ENCODE measurements at places on chromosomes 2 and 18.

GRCh38 chr2:160650196-160651118 is 156.8 kb upstream of the RBMS1 start:
- DNase-seq = no peak

DNA sequence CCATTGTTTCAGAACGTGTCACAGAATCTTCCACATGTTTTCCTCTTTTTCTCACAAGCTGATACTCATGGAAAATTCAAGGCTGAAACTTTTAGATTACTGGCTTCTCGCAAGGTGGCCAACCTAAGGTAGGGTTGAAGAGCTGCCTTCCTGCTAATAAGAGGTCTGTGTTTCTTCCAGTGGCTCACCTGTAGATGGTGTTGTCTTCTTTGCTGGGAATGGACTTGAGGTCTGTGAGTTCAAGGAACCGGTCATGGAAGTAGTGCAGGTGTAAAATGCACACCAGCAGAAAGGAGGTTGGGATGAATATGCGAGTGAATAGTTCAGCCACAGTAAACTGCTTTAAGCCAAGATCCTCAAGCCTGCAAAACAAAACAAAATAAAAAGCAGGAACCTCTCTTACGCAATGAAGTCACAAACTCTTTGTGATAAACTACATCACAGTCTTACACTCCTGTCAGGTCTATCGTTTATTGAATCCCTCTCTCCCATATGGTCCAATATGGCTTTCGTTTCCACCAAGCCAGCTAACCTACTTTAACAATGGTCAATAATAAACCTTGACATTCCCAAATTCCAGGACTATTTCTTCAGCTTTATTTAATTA is 258.9 kb downstream of the NAPG start:
- DNase-seq = no peak

- no peak for DNase-seq
These were observed 9.7 kb upstream of the TPO start for GRCh38 chr2:1403565-1403964.

DNA sequence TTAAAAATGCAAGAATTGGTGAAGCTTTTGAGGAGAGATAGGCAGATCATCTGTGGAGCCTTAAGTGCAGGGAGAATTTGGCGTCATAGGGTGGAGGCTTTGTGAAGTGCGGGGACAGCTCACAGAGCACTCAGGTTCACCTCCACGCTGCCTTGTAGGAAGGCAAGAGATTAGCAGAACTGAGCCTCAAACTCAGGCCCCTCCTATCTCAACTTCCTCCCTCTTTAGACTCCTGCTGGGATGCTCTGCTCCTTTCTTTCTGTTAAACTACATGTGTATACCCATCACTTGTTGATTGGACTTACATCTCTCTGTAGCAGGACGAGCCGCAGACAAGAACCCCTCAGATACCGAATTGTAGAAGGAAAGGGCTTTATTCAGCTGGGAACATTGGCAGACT is 422.2 kb downstream of the SETBP1 start:
- DNase-seq = no peak

GRCh38 chr2:134146161-134146560 is 107.7 kb upstream of the MGAT5 start:
- DNase-seq = no peak

GRCh38 chr2:108548208-108549003 is 14.1 kb downstream of the LIMS1 start:
- no peak for DNase-seq

DNA sequence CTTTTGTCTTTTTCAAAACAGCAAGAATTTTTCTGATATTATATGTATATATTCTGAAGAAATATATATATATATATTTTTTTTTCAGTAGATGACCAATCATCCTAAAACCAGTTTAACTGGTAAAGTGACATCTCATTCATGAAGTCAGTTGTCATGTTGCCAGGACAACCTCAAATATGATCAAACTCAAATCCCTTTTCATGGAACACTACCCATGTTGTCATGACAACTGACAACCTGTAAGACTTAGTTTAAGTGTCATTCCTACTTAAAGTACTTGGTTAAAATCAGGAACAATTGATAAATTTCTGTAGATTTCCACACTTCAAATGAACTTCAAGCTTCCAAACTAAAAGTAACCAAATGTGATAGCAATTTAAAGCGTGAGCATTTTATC is 101.8 kb upstream of the ERBB4 start:
- no peak for DNase-seq

GRCh38 chr2:150609831-150610582 is 122.5 kb upstream of the RND3 start:
- DNase-seq = no peak

GRCh38 chr2:26460613-26461031 is 17.3 kb downstream of the OTOF start:
- DNase-seq = no peak

GRCh38 chr18:75230163-75231052 is 19.8 kb downstream of the TSHZ1 start:
- no peak for DNase-seq

DNA sequence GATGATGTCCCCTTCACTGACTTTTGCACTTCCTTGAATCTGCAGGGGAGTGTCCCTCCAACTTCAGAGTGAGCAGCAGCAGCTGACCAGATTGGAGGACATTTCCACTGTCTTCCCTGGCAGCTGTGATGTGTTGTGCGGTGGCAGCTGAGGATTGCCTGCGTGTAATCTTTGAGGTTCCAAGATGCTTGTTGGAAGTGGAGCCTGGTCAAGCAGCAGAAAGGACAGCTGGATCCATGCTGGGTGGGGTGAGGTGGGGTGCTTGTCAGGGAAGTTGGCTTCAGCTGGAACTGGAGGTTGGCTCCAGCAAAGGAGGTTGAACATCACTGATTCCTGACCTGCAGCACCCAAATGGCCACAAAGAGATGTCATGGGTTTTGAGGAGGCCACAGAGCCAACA is 64.8 kb downstream of the ST3GAL5 start:
- no peak for DNase-seq

- DNase-seq = no peak
These were observed 255.4 kb upstream of the CDH2 start for GRCh38 chr18:28432339-28432738.

- no peak for DNase-seq
These were observed 29.6 kb upstream of the LPIN1 start for GRCh38 chr2:11716689-11717321.

GRCh38 chr2:99607861-99608491 is 118.2 kb upstream of the REV1 start:
- no peak for DNase-seq

DNA sequence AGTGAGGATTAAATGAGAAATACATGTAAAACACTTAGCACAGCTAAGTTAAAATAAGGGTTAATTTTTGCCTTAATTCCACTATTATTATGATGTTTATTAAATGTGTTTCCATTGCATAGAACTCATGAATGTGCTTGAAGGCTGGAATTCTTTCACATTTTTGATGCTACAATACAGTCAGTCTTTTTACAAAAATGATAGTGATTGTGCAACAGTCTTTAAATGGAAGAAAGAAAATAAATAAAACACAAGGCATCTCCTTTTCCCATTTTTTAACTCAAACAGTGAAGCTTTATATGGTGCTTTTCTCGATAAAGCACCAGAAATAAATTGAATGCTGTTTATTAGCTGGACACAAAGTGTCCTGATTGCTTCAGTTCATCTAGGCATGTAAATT is 123.9 kb downstream of the MAP2 start:
- no peak for DNase-seq

DNA sequence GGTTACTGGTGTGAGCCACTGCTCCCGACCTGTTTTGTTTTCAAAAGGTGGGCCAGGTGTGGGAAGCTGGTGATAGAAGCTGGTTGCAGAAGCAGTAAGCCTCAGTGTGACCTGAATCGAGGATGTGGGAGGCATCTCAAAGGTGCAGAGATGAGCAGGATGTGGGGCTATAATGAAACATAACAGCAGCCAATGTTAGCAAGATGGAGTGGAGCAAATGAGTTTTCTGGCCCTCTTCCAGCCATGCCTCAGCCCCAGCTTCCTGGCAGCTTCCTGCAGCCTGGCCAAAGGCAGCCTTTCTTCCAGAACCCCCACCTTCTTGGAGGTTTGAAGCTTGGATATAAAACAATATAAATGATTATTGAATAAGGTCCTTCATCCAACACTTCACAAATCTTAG is 184.8 kb downstream of the NCK2 start:
- DNase-seq = no peak

DNA sequence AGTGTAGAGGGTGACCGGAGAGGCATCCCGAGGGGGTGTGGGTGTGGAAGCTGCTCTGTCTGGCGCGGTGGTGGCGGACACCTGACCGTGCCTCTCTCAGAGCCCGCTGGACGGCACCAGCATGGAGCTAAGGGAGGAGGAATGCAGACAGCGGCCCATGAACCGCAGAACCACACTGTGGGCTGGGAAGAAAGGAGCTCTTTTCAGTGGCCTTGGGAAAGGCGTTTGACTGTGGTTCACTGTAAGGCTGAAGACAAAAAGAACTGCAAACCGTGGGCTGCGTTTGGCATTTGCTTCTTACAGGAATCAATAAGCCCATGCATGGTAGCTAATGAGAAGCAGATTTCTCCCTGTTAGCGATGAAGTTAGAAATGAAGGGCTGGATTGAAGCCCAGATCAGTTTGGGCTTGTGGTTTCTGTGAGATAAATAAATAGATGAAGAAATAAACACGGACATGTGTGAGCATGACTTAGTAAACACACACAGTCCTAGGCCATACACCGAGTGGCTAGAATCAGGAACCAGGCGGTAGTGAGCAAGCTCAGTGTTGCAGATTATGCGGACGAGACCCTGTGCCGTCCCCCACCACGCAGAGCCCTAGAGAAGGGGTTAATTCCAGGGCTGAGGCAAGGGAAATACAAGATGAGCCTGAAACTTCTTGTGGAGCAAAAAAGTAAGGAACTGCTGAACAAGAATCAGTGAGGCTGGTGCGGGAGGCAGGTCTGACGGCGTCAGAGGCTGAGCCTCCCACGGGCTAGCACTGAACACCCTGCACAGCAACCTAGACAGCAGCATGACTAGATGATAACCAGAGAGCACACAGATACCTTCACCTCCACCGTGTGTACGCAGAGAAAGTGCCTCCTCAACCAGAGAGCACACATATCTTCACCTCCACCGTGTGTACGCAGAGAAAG is 29.3 kb upstream of the NFATC1 start:
- no peak for DNase-seq

GRCh38 chr2:98705333-98705617 is 25.7 kb downstream of the MGAT4A start:
- no peak for DNase-seq

DNA sequence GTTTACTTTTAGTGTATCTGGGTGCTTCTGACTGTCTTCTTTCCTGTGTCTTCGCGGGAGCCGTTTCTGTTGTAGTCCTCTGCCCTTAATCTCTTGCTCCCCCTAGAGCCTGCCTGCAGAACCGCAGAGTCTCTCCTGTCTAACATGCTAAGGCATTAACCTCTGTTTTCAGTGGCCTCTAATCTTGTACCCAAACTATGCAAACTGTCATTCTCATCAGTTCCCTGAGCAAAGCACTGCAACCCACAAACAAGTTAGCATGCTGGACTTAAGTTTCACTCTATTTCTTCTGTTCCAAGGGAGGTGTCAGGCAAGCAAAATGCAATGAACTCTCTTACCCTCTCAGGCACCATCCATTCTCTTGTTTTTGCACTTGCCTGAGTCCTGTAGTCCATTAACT is 138.4 kb downstream of the OTX1 start:
- DNase-seq = no peak

- DNase-seq = no peak
These were observed 918 bp downstream of the EIF5B start for GRCh38 chr2:99338029-99338585.

GRCh38 chr18:59377613-59378337 is 18.7 kb upstream of the LMAN1 start:
- DNase-seq = no peak

DNA sequence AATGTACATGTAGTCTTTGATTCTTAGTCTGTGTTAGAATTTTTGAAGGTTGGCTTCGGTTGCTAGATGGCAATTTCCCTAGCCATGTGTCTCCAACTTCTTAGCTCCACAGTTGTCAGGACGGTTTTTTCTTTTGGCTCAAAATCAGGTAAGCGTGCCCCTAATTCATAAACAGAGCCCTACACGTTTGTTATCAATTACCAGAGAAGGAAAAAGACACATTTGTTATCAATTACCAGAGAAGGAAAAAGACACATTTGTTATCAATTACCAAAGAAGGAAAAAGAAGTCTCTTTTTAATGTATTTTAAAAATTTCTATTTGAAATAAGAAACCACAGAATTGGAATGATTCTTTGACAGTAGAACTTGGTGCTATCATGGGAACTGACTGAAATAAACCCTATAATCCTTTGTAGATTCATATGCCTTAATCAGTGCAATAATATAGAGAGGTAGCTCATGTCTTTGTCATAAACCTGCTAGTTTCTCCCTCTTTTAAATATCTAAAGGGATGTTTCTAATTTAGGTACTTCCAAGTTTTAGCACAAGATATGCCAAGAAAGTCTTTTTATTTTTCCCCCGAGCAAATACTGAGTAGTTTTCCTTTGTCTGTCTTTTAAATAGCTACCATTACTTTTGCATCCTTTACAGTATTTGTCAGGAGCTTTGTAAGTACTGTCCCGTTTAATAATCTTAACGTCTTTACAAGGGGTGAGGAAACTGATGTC is 35.9 kb downstream of the CAMKMT start:
- DNase-seq = no peak

- DNase-seq = no peak
These were observed 602.6 kb upstream of the VRK2 start for GRCh38 chr2:57443973-57444521.

DNA sequence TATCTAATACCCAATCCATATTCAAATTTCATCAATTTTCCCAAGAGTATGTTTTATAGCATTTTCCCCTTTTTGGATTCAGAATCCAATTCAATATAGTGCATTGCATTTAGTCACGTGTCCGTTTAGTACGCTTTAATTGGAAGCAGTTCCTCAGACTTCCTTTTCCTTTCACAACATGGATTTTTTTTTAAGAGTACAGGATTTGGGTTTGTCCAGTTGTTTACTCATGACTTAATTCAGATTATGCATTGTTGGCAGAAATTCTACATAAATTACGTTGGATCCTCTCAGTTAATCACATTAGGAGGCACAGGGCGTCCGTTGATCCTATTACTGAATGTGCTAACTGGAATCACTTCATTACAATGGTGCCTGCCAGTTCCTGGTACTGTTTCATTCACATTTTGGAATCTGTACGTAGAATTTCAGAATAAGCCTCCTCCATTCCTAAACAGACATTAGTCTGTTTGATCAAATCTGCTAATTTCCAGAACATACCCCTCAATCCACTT is 70.0 kb upstream of the ATIC start:
- DNase-seq = no peak

DNA sequence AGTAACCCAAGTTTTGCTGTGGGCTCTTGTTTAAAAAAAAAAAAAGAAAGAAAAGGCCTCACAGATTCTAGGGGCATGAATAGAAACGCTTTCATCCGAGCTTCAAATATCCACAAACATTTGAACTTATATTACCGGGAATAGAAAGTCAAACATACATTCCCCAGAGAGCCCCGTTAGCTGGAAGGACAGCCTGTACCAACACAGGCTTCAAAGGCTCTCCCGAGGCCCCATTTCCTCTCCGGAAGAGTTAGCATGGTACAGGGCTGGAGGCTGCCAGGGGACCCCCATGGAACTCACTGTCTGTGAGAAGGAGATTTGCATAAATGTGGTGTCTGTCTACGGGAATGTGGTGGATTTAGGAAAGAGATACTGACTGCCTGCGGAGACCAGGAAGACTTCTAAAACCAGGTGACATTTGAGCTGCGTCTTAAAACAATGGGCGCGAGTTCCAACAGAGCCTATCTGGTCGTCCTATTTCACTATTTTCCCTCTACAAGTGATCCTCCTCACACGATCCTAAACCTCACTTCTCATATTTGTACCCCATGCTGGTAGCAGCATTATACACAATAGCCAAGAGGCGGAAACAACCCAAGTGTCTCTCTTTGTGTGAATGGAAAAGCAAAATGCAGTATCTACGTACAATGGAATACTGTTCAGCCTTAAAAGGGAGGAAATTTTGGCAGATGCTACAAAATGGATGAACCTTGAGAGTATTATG is 820 bp upstream of the MATN3 start:
- no peak for DNase-seq
